Globus pallidus (tissue), 1 donor: ENCODE measurements at places on chromosomes 7 and 10.

- no peak for DNase-seq
These were observed 11.6 kb downstream of the MCMBP start for GRCh38 chr10:119860866-119861607.

GRCh38 chr7:494259-494687, 25.4 kb downstream of the PDGFA start:
- DNase-seq = no peak

DNA sequence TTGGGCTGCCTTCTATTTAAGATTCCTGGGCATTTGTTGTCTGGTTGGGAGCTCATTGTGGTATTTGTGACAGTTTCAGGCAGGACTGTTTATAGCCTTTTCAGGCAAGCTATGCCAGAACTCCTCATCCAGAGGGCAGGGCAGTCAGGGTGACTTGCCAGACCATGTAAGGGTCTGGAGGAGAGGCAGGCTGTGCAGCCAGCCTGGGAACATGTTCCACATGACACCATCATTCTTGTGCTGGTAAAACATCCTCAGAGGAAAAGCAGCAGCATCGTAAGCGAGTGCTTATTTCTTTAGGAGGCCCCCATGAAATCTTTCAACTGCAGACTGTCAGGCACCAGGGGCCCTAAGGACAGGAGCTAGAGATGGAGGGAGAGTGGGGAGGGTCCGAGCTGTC, 44.0 kb upstream of the SORBS1 start:
- no peak for DNase-seq

DNA sequence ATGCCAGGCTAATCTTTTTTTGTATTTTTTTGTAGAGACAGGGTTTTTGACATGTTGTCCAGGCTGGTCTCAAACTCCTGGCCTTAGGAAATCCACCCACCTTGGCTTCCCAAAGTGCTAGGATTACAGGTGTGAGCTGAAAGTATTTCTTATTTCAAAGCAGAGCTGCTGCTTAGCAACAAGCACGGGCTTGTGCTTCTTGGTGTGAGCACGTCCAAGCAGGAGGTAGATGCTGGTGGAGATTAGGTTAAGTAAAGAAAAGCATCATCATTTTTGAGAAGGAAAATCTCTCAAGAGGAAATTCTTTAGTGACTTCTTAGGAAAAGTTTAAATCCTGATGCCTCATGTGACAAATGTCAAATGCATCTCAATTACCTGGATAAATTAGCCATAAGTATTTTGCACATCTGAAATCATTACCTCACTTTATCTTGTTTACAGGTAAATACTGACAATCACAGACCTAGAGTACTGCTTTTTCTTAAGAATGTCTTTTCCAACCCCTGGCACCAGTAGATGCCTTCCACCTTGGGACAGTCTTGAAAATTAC, 431.8 kb upstream of the FZD8 start:
- DNase-seq = no peak

DNA sequence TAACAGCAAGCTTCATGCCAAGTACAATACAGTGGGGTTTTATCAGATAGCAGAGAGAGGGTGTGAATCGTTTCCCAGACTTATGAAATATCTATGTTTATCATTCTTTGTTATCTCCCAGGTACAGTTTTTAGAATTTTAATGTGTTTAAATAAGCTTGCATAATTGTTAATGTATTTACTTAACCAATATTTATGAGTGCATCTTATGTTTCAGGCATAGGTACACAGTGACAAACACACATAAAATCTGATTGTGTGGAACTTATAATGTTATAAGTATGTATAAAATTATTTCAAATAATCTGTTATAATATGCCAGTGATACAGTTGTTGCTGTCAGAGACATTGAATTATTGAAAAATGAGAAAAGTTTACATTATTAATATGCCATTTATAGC, 1011.4 kb upstream of the C7orf33 start:
- no peak for DNase-seq
